Activated naive CD4-positive, alpha-beta T cell treated with anti-CD3 and anti-CD28 coated beads, Interleukin-2, amount 50 U/mL, for 16 hours (primary cell): ENCODE measurements at places on chromosomes 4 and X.

DNA sequence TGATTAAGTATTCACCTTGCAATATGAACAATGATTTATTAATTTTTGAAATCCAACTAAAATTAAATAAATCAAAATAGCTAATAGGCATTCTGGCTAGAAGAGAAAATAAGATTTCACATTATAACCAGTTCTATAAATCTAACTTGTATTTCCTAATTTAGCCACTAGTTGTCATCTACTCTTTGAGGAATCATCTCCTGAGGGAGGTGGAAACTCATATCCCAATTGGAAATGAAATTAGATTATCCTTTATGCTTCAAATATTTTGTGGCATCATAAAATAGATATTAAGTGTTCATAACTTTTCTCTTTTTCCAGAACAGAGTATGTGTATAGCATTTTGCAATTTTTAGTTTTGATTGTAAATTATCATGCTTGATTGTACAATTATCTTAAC, 558.5 kb upstream of the DIAPH2 start:
- no peak for DNase-seq

- DNase-seq = peak; percentile 71
Observed at GRCh38 chr4:1201851-1202525, 29.6 kb upstream of the SPON2 start.

DNA sequence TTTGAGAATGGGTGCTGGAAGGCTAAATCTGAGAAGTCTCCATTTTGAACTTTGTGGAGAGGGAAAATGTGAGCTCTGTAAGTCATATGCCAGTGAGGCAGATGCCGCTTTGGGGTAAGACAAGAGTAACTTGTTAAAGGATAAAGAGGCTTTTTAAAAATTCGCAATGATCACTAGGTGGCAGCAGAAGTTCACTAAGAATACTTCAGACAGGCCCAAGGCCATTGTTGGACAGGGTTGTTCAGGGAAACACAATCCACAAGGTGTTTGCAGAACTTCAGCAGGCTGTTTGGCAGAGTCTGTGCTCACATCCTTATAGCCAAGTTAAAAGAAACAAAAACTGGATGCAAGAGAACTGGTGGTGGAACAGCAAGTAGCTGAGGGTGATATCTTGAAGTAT, 13.7 kb upstream of the PIGA start:
- no peak for DNase-seq

- DNase-seq = no peak
Observed at GRCh38 chrX:73812256-73812655, 249.3 kb downstream of the CHIC1 start.

GRCh38 chrX:17566740-17567139, 170.6 kb upstream of the SCML1 start:
- no peak for DNase-seq

DNA sequence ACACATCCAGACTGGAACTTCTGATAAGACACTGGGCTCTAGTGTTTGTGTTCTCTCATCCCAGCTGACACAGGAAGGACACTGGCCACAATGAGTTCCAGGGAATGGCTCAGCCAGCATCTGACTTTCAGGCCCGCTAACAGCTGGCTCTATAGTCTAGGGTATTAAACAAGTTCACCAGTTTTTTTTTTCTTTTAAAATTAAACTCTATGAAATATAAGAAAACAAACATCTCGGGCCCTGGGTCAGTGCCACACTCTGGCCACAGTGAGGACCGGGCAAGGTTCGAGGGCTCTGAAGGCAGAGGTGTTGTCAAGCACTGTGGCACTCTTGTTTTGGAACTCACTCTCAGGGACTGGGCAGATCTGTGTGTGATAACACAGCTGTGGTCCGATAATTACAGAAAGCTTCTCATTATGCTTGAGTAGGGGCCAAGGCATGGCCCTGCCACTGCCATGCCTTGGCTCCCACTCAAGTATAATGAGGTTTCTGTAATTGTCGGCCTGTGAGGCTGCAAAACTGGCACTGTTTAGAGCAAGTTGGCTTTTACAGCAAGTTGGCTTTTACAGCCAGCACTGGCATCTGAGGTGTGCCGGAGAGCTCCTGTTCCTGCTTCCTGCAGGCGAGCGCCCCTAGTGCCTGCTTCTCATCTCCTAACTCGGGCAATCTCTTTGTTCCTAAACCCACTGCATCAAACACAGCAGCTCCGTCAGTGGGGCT, 62.8 kb downstream of the PPP1R2C start:
- DNase-seq = peak; percentile 46

- no peak for DNase-seq
Observed at GRCh38 chr4:74473155-74473811, 28.3 kb downstream of the AREG start.

DNA sequence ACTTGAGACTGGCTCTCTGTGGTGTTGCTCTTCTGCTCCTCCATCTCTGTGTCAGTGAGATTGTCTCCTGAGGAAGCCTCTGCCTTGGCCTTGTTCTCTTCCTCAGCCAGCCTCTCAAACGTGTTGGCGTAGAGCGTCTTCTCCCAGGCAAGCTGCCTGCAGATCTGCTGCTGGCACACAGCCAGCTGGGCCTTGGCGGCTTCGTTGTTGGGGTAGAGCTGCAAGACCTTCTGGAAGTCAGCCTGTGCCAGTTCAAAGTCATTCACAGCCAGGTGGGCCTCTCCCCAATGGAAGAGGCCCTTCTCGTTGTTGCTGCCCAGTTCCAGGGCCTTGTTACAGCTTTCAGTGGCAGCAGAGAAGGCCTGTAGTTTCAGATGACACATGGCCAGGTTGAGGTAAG, 159.1 kb downstream of the NDST3 start:
- DNase-seq = no peak

DNA sequence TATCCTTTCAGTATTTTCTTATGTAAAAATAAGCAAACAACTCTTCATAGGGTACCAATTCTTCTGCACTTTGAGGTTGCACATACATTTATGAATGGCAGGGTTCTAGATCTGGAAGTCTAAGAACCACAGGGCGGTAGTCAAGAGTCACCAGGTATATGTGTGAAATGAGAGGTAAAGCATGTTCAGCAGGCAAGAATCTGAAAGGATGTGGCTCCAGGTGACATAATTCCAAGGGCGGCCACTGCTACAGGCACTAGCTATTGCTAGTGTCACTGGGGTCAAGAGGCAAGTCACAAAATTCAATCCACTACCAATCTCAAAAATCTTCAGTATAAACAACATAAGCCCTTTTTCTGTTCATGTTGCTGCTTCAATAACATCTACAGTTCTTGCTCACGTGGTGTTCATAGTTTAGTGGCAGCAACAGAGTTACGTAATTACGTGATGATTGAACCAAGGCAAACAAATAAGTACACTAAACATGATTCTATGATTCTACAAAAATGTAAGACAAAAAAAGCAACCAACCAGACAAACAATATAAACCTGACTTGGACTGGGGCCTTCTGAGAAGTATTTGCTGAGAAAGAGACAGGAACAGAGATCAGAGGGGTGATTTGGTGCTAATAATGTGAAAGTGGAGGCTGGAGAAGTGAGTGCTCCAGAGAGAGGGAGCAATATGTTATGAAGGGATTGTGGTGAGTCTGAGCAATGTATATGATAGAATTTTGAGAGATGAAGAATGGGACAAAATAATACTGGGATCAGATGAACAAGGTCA, 101.7 kb downstream of the NAA11 start:
- DNase-seq = no peak

- DNase-seq = no peak
Observed at GRCh38 chrX:101079736-101080270, 1.1 kb downstream of the TMEM35A start.

- DNase-seq = no peak
Observed at GRCh38 chrX:9656871-9657270, 108.8 kb downstream of the GPR143 start.

DNA sequence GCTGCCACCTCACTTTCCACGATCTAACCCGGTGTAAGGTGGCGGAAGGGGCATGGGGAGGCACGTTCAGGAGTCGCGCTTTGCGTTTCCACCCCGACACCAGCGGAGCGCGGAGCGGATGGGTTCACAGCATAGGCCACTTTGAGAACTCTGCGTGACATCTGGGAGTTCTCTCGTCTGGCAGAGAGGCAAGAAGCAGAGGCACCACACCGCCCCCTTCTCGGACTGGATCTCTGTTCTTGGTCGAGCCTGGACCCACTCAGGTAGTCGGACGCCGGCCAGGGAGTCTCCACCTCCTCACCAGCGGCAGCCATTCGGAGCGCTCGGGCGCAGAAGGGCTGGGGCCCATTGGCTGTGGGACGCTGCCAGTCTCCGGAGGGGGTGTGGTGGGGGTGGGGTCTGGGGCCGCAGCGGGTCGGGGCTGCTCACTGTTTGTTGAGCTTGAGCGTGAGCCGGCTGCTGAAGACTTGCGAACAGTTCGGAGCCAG, at the start of gene DACH2:
Gene DACH2 (plus strand): TSS at position 428 of the 488 bp plus-strand sequence.
- peak; percentile 28 for DNase-seq

- DNase-seq = no peak
Observed at GRCh38 chr4:180650273-180650672, 1592.9 kb upstream of the TENM3 start.

- DNase-seq = no peak
Observed at GRCh38 chr4:144674711-144675110, 28.8 kb downstream of the HHIP start.
